ENCODE measurements at places on chromosomes 2 and 18. TPM values are rescaled to one million over a fixed set of nuclear protein-coding genes. Genes with fewer than 3 reads are reported as not detected.

The CELF4 gene
- not detected for total RNA-seq

GRCh38 chr18:23450022-23450421 is 3.1 kb upstream of the RIOK3 start:
- no peak for DNase-seq

- DNase-seq, result no peak
These were observed 1128.2 kb downstream of the BCL11A start for GRCh38 chr2:59425247-59425646.

DNA sequence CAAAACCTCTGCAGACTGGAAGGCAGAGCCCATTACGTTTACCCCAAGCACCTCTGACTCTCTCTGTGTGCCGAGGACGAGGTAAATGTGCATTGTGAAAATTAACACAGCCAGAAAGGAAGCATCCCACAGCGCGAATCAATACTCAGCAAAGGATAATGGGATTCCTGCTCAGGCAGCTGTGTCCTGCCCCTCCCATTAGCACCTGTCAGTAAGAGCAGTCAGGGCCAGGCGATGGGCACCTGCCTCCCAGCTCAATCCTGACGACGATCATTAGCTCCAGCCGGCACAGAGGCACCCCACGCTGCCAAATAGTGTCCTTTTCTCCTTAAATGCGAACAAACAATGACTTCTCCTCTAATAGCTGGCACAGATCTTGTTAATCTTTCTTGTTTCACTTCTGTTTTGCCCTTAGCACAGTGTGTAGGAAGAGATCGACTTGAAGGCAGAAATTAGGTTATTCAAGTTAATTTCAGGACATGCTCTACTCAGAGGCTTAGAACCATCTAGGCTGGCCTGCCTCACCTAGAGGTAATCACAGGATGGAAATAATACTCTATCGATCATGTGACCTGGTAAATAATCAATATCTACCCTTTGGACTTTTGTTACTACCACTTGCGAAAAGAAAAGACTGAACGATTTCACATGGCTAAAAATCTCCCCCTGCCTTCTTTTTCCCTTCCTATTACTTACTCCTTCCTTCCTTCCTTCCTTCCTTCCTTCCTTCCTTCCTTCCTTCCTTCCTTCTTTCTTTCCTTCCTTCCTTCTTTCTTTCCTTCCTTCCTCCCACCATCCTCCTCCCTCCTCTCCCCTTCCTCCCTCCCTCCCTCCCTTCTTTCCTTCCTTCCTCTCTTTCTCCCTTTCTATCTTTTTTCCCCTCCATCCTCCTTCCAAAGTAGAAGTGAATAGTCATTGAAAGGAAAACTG is 487.9 kb upstream of the ID2 start:
- no peak for DNase-seq

GRCh38 chr18:36558234-36558633 is 260.7 kb downstream of the FHOD3 start:
- DNase-seq, result no peak

GRCh38 chr2:207766041-207766551 is 3.6 kb downstream of the FZD5 start:
- DNase-seq, result peak; percentile 37

- DNase-seq, result no peak
These were observed 46.0 kb downstream of the SOCS6 start for GRCh38 chr18:70334728-70335329.
